ENCODE measurements at places on chromosomes 6 and 20.
A peak's percentile ranks its signal among the peaks of the same experiment; 100 is the strongest.

DNA sequence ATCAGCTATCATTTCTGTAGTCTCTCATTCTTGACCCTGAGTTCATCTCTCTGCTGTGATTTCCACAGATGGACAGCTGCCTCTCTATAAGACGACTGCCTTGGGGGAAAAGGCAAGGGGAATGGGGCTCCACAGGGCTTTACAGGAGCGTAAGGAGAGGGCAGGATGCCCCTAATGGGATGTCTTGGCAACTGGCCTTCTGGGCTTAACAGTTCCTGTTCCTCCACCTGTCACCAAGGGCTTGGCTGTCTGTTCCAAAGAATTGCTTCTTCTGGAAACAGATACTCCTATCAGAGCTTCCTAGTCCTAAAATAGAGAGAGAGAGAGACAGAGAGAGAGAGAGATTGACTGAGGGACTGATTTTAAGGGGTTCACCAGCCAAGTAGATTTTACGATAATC, 181.9 kb downstream of the TMEM200A start:
- no peak for DNase-seq

GRCh38 chr6:41428996-41429421, 93.6 kb downstream of the NCR2 start:
- peak; percentile 31 for DNase-seq

DNA sequence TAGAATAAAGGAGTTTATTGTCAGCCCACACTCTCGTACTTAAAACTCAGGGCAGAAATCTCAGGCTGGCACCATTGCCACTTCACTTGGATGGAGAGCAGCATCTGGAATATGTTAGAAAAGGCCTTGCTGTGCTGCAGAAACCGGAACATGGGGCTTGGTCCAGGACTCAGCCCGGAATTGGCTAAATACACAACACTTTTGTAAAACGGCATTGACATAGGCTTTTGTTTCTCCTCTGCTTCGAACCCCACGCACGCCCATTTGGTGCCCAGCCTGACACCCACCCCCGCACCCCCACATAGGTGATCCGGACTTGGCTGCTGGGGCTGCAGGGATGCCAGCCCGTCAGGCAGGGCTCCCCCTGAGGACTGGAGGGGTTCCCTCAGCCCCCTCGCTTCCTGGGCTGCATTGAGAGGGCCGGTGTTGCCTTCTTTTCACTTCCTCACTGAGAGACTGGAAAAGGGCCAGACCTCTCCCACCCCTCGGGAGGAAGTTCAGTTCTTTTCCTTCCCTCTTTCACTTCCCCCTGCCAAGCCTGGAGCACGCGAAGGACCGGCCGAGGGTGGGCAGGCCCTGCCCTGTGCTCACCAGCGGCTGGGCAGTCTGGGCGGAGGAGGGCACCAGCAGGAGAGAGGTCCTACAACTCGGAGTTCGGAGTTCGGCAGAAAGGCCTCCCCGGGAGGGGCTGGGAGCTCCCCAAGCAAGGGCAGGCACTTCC, 17.9 kb upstream of the CST3 start:
- no peak for DNase-seq

DNA sequence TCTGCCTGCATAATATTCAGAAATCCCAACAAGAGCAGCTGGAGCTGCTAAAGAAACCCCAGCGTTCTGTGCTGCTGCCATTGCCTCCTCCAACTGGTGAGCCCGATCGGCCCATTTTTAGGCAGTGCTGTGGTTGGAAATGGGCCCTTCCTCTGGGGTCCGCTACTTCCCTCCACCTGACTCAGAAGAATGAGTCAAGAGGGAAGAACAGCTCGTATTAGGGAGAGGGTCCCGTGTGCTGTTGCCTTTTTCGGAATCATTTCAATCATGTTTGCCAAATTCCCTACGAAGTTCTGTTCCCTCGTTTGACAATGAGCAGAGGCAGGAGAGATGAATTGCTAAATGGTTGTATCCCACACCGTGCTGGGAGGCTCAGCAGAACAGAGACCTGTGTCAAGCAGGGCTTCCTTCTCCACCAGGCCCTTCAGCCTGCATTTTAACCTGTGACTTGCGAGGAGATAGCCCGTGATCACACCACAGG, 38.4 kb downstream of the THBS2 start:
- no peak for DNase-seq

DNA sequence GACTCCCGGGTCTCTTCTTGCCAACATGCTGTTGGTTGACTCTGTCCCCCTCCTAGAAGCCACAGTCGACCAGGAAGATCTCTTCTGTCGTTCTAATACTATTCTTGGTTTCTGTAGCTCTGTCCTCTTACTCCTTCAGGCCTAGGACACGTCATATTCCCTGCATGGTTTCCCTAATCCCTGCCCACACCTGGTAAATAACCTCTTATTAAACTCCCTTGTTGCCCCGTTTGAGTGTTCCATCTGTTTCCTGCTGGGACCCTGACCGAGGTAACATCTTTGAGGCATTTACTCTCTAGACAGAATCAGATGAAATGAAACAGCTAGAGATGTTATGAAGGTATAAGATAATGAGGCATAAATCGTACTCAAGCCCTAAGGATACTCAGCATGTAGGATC, 68.1 kb downstream of the PLCB4 start:
- DNase-seq = no peak

- no peak for DNase-seq
Measured at GRCh38 chr6:7559651-7560385, 18.3 kb downstream of the DSP start.

- DNase-seq = no peak
Measured at GRCh38 chr20:53276143-53276542, 304.0 kb downstream of the TSHZ2 start.

DNA sequence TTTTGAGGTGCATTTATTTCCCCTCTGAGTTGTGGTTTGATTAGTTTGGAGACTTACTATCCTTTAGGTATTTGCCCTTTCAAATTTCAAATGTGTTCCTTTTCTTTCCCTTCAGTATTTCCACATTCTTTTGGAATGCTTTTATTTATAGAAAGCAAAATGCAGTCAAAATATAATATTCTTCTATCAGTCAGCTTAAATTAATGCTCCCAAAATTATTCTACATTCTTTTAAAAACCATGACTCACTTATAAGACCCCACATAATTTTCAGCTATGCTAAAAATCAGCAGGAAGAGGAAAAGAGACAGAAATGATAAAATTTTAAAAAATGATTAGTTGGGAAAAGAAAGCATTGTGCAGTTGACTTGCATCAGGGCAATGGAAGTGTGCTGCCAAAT, 180.0 kb upstream of the SMLR1 start:
- no peak for DNase-seq

GRCh38 chr6:127188744-127189143, 70.3 kb downstream of the RSPO3 start:
- no peak for DNase-seq

- DNase-seq = no peak
Measured at GRCh38 chr20:44211177-44212039, 837 bp upstream of the OSER1 start.
